ENCODE measurements at places on chromosomes 13 and 19. TPM values are rescaled to one million over a fixed set of nuclear protein-coding genes. Genes with fewer than 3 reads are reported as not detected.

Gene RPS16
- 157 TPM for total RNA-seq

Gene LRRC25
- total RNA-seq = 3.7 TPM

Gene ZNF426
- 15.9 TPM for total RNA-seq

Gene ZNF626
- total RNA-seq = 20.5 TPM

Gene SLC7A9
- 0.10 TPM for total RNA-seq

Gene BABAM1
- 43.6 TPM for total RNA-seq

Gene PINLYP
- 23.1 TPM for total RNA-seq

Gene FAM83E
- total RNA-seq = 2.0 TPM

Gene PRSS57
- 0.69 TPM for total RNA-seq

Measured in skin of body (tissue), 3 donors.